ENCODE measurements at places on chromosomes 1 and 21. TPM values are rescaled to one million over a fixed set of nuclear protein-coding genes. Genes with fewer than 3 reads are reported as not detected.

DNA sequence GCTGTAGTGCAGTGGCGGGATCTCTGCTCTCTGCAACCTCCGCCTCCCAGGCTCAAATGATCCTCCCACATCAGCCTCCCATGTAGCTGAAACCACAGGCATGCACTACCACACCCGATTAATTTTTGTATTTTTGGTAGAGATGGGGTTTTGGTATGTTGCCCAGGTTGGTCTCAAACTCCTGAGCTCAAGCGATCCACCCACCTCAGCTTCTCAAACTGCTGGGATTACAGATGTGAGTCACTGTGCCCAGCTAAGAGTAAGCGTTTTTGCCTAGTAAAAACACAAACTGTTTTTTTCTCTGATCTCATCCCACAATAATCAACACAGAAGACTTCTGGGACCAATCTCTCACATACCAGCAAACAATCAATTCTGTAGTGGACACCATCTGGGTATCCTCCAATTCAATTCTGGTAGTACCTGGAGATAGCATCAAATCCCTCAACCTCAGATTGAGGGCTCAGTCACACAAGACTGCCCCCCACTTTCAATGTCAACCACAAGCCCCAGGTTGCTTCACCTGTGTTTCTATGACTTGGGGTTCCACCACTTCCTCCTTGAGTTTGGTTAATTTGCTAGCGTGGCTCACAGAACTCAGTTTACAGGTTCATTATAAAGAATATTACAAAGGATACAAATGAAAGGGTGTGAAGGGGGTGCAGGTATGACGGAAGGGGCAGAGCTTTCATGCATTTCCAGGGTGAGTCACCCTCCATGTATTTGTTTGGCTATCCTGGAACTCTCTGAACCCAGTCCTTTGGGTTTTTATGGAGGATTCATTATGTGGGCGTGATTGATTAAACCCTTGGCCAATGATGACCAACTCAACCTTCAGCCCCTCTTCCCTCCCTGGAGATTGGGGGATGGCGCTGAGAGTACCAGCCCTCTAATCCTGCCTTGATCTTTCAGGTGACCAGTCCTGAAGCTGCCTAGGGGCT is 40.0 kb upstream of the RHOU start:
- H3K36me3 ChIP-seq: no peaks in the 10 kb centered on the region
- peak; percentile 4 for DNase-seq
- H3K27ac ChIP-seq: no peak overlapping the region
- H3K4me1 ChIP-seq: peaks cover 9% of the 10 kb centered on the region
- H3K4me3 ChIP-seq: no peak overlapping the region
- H3K27me3 ChIP-seq: no peaks in the 10 kb centered on the region

GRCh38 chr21:45073301-45074047 is 906 bp upstream of the ADARB1 start:
- H3K4me3 ChIP-seq: no peak overlapping the region
- no peak overlapping the region for H3K27ac ChIP-seq
- peaks cover 37% of the 10 kb centered on the region for H3K4me1 ChIP-seq
- H3K36me3 ChIP-seq: no peaks in the 10 kb centered on the region
- no peak for DNase-seq

The TDRD5 gene
- not detected for total RNA-seq

The ELOVL1 gene
- total RNA-seq: 45.3 TPM

DNA sequence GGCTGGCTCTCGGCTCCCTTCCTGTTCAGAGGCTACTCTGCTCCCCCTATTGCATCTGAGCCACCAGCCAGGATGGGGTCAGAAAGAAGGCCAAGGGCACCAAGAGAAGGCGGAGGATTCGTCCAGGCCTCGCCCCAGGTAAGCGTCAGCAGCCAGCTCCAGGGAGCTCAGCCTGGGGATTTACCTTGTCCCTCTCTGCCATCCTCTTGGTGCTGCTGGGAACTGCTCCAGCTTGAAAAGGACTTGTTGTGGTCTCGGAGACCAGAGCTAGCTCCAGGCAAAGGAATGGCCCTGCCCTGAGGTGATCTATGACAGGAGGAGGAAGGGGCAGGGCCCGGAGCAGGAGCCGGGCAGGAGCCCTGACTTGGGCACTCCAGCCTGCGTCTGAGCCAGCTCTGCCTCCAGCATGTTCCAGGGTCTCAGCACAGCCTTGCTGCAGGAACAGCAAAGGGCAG is 113.7 kb upstream of the IFFO2 start:
- no peaks in the 10 kb centered on the region for H3K36me3 ChIP-seq
- H3K4me3 ChIP-seq: no peak overlapping the region
- peaks cover 57% of the 10 kb centered on the region for H3K4me1 ChIP-seq
- DNase-seq: no peak
- H3K27me3 ChIP-seq: no peaks in the 10 kb centered on the region

DNA sequence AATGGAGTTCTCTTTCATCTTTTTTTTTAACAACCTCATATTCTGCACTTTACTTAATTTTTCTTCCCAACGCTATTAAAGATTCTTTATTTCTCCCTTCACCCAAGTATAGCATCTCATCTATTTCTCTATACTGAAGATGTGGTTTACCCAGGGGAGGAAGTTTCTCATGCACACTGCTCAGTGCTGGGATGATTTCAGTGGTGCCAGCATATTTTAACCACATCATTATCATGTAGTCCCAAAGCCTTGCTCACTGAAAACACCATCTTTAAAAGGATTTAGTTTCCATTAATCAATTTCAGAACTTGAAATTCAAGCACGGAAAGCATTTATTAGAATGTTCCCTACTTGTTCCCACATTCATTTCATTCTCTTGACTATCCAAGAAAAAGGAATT is 725.7 kb downstream of the USP25 start:
- no peak overlapping the region for H3K4me3 ChIP-seq
- H3K36me3 ChIP-seq: no peaks in the 10 kb centered on the region
- DNase-seq: no peak
- H3K27me3 ChIP-seq: no peaks in the 10 kb centered on the region

DNA sequence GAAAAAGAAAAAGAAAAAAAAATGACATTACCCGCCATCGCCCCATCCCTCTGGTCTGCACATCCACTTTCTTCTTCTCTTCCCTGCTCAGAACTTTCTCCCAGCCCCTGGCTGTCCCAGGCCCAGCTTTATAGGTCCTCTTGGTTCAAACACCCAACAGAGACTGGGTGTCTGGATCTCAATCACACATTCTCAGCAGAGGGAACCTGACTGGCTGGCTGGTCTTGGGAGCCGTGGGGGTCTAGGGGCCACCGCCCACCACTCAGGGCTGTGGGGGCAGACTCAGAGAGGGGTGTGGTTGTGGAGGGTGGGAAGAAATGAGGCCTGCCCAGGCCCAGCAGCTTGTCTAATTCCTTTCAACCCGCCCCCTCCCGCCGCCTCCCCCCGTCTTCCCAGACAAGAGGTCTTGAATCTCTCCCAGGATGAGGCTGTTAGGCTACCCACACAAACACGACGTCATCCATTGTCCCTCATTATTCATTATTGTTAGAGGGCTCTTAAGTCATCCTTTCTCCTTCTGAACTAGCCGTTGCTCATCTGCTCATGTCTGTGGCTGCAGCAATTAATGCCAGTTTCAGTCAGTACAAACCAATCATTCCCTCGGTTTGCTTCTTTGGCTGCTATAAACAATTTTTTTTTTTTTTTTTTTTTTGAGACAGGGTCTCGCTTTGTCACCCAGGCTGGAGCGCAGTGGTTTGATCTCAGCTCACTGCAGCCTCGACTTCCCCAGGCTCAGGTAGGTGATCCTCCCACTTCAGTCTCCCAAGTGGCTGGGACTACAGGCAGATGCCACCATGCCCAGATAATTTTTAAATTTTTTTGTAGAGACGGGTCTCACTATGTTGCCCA is 40.6 kb upstream of the CLIC4 start:
- H3K36me3 ChIP-seq: no peaks in the 10 kb centered on the region
- H3K4me3 ChIP-seq: no peak overlapping the region
- no peaks in the 10 kb centered on the region for H3K27me3 ChIP-seq
- no peak for DNase-seq

The PANK4 gene
- total RNA-seq: 93.7 TPM

- no peaks in the 10 kb centered on the region for H3K27me3 ChIP-seq
- no peak for DNase-seq
- no peaks in the 10 kb centered on the region for H3K4me1 ChIP-seq
- H3K4me3 ChIP-seq: no peak overlapping the region
Observed at GRCh38 chr1:214379236-214379970, 98.4 kb downstream of the SMYD2 start.

The KCND3 gene
- not detected for total RNA-seq

GRCh38 chr1:161089251-161089924 is at the start of gene NECTIN4:
TSS of gene NECTIN4 (minus strand) at chr1:161089558. CDS start at chr1:161089296, 262 bp downstream.
- H3K36me3 ChIP-seq: no peaks in the 10 kb centered on the region
- no peaks in the 10 kb centered on the region for H3K4me1 ChIP-seq
- no peak for DNase-seq
- H3K27ac ChIP-seq: no peak within 1 kb of the TSS

The HSF2BP gene
- 0.39 TPM for total RNA-seq

DNA sequence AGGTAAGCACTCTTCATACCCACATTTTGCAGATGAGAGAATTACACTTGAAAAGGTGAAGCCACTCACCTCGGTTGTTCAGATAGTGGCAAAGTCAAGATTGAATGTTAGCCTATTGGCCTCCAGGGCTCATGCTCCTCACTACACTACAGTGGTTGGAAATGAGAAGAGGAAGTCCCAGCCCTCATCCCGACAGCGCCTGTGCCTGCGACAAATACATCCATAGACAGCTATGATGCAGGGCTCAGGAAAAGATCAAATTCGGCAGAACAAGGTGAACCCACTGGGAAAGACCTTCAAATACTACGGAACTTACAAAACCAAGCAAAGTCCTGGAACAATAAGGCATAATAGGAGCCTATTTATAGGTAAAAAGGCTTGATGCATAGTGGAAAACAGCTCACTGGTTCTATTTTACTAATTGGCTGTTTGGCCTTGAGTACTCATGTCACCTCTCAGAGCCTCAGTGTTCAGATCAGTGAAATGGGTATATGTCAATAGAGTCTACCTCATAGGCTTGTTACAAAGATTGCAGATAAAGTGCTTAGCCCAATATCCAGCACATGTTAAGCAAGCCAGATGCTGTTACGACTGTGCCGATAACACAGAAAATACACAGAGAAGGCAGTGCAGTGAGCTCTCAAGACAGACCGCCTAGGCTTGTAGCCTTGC is 3.5 kb downstream of the SPOCD1 start:
- H3K4me3 ChIP-seq: no peak overlapping the region
- H3K4me1 ChIP-seq: peaks cover 8% of the 10 kb centered on the region
- no peak for DNase-seq

GRCh38 chr1:115302390-115302961 is 35.6 kb downstream of the NGF start:
- no peak overlapping the region for H3K4me3 ChIP-seq
- DNase-seq: no peak
- no peaks in the 10 kb centered on the region for H3K36me3 ChIP-seq
- H3K27ac ChIP-seq: no peak overlapping the region

The TMPRSS15 gene
- not detected for total RNA-seq

DNA sequence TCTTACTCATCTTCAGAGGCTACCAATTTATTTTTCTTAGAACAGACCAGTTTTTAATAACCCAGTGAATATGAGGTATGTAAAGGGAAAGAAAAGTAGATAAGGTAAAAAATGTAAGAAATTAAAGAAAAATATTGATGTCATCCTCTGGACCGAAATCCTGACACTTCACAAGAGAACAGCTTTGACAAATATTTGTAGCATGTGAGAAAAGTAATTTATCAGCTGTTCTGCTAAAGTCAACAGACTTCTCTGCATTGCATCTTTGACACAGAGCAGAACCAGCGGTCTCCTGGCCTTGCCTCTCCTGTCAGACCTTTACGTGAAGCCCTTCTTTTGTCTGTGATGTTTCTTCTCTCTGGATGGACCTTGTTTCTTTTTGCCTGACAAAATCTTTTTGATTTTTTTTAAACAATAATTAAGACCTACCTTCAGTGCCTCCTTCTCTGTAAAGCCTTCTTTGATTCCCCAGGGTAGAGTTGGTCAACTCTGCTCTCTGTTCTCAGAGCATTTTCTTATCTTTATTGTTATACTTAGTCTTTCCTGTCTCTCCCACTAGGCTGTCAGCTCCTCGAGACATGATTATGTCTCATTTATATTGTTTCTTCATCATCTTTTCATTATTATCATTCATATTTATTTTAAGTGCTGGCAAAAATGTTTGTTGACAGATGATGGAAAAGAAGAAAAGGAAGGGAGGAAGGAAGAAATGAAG is 35.4 kb downstream of the RGS4 start:
- H3K27ac ChIP-seq: no peak overlapping the region
- H3K27me3 ChIP-seq: no peaks in the 10 kb centered on the region
- H3K36me3 ChIP-seq: no peaks in the 10 kb centered on the region
- DNase-seq: no peak
- no peak overlapping the region for H3K4me3 ChIP-seq

DNA sequence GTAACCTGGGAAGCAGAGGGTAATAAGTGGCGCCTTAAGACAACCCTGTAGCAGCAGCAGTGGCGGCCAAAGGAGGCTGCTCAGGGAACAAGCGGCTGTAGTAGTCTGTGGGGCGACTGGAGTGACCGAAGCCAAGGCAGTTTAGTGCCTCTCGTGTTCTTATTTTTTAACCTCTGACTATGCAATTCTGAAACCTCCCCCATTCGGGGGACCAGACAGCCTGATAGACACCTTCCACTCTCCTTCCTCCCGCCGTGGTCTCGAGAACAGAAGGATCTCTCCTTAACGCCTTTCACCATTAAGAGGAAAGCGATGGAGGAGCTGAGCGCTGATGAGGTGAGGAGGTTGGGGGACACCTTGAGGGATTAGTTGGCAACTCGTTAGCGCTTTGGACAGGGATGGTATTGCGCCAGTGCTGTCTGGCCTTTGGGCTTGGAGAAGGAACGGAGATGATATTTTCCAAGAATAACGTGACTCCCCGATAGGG is 644 bp downstream of the UBE4B start:
- peaks cover 22% of the 10 kb centered on the region for H3K4me1 ChIP-seq
- no peaks in the 10 kb centered on the region for H3K36me3 ChIP-seq
- H3K4me3 ChIP-seq: peak overlapping the region; percentile 96
- peak overlapping the region; percentile 84 for H3K27ac ChIP-seq
- no peaks in the 10 kb centered on the region for H3K27me3 ChIP-seq

DNA sequence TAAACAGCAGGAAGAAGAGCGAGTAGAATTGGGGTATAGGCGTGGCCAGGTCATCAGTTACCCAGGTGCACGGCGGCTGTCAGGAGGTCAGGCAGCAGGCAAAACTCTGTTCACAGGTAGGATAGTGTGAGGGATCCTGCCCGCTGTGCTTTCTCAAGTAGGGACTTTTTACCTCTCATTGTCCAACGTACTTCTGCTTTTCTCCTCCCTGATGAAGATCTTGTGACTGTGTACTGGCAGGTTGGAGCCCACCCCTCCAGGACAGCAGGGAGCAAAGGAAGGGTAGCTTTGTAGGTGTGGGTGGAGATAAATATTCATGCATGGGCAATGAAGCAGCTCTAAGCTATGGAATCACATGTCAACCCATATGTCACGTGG is 373.5 kb downstream of the KIF26B start:
- H3K27ac ChIP-seq: no peak overlapping the region

The C1orf185 gene
- not detected for total RNA-seq

The KRTAP21-2 gene
- total RNA-seq: not detected

The NBPF10 gene
- total RNA-seq: 2.2 TPM
